Left renal cortex interstitium (tissue), 4 donors: ENCODE measurements at places on chromosomes 6 and 20.

DNA sequence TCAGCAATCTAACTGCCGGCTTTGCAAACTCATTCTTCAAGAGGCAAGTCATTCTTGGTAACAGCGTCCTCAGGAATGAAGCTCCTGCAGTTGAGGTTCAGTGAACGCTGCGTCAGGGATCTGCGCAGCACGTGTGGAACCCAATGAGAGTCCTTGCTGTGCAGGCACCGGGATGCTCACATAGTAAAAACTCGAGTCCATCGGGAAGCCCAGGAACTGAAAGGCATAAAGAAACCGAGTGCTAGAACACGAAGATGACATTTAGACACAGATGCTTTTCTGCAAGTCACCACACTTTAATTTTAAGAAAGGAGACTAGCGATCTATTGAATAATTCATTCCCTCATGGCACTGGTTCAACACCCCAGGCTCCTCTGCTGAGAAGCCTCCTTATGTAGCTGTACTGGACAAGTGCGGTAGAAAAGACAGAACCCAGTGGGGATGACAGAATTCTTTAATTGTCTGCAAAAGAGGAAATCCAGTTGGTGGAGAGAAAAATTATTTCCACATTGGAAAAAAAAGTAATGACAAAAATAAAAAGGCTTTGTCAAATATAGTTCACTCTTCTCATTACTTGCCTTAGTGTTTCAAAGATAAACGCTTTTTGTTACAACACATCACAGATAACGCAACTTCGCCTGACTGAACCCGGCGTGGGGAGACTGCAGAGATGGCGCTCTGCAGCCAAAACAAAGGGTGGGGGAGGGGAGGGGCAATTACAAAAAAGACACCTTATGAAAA is 1.9 kb upstream of the AFDN start:
- DNase-seq = no peak

DNA sequence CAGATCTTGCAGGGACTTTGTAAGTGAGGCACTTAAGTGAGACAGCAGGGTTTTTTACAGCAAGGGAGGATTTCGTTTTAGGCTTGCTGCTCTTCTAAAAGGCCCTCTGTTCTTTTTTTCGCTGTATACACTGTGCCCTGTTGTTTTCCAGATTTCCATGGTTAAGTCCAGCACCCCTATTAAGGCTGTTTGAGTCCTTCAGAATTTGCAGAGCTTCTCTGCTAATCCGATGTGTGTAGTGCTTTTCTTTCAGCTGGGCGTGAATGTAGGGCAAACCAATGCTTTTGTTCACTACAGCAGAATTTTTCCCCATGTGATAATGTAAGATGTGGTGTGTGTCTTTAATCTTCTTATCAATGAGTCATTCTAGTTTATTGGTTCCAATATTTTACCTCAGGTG is 200.5 kb upstream of the RREB1 start:
- DNase-seq = no peak

DNA sequence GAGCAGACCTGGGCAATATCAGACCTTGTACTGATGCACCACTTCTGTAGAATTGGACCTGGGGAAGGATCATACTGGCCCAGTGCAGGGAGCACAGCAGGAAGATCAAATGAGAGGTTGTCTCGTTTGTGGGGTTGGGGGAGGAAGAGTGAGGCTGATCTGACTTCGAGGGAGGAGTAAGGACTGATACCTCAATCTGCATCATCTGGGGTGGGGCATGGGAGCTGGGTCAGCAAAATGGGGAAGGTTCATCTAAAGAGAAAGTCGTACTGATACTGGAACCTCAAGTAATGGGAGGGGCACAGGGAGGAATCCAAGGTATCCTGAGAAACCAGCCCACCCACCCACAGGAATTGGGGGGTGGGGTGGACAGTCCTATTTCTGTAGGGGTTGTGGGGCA is 3.7 kb downstream of the RNF39 start:
- no peak for DNase-seq

DNA sequence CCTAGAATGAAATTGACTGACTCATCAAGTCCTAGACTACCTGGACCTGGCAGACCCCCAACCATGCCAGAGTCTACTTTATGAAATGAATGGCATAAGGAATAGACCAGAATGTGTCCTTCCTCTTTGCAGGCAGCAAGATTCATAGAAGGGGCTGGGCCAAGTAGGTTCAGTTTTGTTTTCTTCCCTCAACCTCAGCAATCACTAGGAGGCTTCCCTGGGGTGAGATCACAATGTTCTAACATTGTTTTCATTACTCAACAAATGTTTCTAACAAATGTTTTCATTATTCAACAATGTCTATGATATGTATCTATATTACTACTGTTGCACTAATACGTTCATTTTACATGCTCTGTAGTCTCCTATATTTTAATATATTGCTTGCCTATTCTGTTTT is 8.4 kb upstream of the FAM162B start:
- DNase-seq = no peak

DNA sequence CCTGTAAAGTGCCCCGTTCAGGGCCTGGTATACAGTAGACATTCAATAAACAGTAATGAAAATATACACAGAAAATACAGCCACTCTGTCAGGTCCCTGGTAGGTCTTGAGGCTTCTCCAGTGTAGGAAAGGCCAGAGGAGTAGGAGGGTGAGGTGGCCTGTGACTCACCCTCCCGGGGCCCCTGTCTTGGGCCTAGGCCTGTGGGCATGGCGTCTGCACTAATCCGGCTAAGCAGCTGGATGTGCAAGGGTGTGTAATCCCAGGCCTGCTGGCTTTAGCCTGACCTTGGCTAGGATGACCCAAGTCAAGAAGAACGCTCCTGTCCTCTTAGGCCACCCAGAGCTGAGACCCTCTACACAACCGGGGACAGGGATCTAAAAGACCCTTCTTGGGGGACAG is 84.9 kb downstream of the KCNB1 start:
- no peak for DNase-seq

DNA sequence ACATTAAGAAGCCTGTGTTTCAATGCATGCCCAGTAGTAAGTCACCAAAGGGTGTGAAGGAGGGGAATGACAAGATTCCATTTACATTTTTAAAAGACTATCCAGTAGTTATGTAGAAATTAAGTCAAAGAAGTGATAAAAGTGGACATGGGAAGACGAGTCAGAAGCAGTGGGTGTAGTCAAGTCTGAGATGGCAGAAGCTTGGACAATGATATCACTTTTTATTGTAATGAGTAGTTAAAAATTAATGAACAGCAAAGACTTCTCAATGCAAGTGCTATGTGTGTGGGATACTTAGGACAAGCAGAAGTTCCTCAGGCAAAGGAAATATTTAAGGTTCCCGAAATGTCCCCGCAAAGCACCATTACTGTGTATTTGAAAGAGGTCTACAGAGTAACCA is 156.0 kb downstream of the DST start:
- DNase-seq = no peak

DNA sequence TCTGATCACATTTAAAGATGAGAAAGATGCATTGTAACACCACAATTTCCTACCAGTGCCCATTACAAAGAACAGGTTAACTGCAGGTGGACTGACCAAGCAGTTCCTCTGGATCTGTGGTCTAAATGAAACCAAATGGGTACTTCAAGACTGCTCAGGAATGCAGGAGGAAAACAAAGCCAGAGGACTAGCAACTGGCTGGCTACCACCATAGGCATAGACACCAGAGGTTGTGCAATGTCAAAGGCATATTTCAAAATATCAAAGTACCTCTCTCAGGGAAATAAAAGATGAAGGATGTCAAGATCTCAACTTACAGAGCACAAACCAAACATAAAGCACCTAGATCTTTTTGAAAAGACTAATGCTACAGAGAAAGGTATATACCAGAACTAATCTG is 65.5 kb downstream of the GMDS start:
- DNase-seq = no peak

DNA sequence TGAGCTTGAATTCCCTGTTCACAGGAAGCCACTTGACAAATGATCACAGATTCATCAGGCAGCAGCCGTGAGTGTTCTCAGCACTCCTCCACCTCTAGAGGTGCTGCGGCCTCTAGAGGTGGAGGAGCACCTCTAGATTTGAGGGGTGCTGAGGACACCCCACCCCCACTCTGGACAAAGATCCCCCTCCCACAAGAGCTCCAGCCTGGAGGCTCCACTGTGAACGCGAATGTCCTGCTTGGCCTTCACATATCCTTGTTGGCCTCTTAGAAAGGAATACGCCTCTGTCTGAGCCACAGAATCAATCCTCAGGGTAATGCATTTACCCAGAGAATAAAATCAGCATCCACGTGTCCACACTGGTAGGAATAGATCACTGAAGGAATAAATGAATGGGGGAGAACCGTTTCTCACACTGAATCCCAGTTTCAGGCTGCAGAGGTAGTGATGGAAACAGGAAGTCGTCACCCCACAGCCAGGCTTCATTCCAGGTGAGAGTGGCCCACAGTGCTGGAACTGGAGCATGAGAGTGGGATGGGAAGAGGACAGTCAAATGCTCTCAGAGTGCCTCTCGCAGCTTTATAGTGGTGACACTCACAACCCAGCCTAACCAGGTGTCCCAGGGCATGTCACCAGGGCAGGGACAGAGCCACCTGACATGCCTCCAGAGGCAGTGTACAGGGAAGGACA is 16.6 kb downstream of the NPEPL1 start:
- no peak for DNase-seq

DNA sequence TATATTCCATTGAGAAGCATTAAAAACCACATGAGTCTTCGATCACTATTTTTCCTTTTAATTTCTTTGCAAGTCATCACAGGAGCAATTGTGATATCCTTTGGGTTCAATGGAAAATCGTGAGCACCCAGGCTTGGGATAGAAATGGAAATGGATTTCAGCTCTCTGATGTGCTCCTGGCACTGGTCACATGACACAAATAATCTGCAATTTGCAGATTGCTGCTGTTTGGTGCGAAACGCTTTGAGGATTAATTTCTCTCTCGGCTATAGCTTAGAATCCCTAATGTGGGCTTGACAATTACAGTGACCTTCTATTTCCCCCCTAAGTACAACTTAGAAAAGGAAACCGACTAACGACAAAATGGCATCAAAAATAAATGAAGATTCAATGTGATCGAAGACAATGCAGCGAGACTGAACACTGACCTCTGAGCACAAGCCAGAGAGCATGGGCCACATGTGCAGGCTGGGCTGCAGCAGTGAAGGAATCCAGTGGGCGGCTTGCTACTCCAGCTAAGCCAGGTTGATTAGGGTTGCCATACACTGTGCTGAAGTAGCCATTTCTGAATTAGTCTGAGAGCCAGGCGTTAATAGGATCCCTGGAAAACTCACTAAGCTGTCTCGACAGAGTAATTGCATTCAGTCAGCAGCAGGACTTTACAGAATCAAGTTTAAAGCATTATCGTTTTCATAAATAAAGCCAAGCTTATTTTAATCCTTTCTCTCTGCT is 301.8 kb upstream of the AGPAT4 start:
- DNase-seq = no peak

GRCh38 chr6:87944541-87944954 is 103.1 kb upstream of the SPACA1 start:
- DNase-seq = no peak

- DNase-seq = no peak
These were observed 418.4 kb downstream of the CD109 start for GRCh38 chr6:74114428-74114827.

DNA sequence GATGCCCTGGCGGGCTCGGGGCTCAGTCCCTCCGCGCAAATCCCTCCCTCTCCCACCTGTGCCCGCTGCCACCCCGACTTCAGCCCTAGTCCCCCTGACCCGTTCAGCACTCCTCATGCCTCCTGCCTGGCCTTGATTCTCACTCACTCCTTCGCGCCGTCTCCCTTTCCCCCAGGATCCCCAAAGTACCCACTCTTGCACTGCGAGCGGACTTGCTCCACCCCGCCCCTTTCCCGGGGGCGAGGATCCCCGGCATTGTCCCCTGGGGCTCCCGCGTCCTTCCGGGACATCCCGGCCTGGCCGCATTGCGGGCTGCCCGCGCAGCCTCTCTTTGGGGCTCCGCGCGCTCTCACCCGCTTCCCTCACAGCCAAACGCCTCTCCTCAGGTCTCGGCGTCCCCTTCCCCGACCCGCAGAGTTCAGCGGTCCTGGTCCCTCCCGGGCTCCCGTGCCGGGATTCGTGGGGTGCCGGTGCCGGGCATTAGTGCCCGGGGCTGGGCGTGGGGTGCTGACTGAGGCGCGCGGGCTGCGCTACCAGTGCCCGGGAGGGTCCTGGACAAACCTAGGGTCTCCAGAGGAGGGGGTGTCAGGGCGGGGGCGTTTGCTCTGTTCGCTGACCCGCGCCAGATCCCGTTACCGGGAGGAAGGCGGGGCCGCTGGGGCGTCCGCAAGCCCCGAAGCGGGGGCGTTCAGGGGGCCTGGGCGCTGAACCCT is 45.5 kb upstream of the SUPT3H start:
- DNase-seq = no peak

- no peak for DNase-seq
These were observed 61.1 kb downstream of the TAF4 start for GRCh38 chr20:62004614-62005013.

DNA sequence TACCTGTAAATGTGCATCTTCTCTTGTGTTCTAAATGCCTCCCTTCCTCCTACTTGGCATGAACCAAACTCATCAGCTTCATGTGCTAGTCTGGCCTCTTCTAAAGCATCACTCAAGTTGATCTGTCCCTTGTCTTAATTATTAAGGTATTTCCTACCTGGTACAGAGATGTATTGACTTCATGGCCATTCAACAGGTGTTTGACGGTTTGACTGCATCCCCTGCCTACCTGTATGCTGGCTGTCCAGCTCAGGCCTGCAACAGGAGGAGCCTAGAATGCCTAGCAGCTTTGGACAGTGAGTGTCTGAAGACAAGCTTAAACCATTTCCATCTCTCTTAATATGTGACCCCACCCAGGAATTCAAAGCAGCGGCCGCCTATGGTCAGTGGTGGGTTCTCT is 24.6 kb downstream of the RIN2 start:
- DNase-seq = no peak

DNA sequence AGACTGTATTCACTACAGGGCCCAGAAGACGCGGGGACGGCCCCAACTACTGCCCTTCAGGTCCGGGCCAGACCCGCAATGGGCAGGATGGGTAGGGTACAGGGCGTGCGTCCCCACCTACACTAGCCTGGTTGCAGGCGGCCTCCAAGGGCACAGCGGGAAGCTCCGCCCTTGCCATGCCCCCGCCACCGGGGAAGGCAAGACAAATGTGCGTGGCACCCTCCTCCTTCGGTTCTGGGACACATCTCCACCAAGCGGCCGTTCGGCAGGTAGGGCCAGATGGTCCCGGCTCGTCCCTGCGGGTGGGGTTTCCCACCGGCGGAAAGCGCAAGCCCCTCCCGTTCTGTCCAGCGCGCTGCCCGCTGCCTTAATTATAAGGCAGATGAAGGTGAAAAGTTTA is 5.6 kb downstream of the NXT1 start:
- DNase-seq = no peak

DNA sequence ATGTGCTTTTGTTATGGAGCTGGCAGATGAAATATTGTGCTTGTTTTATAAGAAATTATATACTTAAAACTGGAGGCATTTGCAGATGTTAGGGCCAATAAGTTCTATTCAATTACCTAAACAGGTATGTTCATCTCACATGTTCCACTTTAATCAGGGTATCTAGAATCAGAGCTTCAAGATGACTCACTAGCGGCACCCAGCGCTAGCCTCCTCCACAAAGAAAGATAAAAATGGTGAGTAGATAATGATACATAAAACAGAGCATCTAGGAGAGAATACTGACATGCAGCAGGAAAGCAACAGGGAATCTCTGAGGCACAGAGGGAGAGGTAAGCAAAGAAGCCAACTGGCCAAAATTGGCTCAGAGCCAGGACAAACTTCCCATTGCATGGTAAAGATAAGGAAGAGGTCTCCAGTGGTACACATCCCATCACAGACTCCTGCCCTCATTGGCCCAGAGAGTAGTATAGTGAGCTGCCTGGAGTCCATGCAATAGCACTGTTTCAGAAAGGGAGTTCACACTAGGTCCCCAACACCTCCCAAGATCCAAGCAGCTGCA is 200.7 kb upstream of the SPTLC3 start:
- DNase-seq = no peak

- no peak for DNase-seq
These were observed 150.7 kb downstream of the TSHZ2 start for GRCh38 chr20:53122853-53123252.
